Amniotic epithelial cell (primary cell): ENCODE measurements at places on chromosomes 7 and 10.

DNA sequence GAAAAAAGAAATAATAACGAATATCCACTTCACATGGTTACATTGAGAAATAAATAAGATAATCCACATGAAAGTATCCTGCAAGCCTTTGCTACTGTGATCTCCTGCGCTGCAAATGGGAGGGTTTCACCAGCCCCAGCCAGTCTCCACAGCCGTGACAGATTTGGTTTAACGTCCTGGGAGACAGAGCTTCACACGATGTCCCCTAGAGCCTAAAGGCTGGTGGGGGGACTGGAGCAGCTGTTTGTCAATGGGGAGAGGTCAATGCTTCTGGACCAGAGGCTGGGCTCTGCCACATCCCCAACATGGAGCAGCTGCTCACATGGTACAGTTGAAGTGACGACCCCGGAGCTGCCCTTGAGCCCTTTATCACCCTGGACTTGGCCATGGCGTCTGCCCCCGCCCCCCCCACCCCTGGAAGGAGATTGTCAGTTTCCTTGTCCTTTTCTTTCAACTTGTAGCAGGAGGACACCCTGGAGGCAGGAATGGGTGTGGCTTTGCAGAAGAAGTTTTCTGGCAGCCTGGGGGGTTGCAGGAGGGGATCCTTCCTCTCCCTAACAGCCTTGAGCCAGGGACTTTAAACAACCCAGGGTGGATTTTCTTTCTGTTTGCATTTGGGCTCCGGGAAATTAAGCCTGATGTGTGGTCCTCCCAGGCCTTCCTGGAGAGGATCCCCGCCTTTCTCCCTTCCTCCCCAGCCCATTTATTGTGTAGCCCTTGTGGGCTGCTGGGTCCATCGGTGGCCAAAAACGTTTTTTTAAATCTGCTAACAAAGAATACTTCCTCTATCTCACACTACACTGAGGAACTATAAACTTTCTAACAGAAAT lies 37.0 kb upstream of the MXI1 start:
- no peak for DNase-seq

DNA sequence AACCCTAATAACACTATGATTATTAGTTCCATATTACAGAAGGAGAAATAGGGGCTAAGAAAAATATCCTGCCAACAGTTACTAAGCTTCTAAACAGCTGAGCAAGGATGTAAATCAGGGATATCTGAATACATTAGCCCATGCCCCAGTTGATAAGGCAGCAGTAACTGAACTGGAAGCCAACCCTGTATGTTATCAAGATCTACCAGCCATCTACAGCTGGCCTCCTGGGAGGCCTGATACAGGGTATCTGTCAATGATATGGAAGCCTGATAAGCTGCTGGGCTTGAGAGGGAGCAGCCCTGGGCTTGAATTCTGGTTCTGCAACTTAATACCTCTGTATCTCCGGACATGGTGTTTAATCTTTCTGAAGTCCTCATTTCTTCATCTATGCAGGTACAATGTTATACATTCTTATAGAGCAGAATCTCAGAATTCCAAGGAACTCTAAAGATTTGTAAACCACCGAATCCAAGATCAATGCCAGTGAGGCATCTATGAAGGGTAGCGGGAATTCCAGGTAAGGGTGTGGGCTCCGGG lies 37.9 kb upstream of the AFAP1L2 start:
- no peak for DNase-seq

- no peak for DNase-seq
Measured at GRCh38 chr7:42186151-42186550, 50.9 kb downstream of the GLI3 start.

DNA sequence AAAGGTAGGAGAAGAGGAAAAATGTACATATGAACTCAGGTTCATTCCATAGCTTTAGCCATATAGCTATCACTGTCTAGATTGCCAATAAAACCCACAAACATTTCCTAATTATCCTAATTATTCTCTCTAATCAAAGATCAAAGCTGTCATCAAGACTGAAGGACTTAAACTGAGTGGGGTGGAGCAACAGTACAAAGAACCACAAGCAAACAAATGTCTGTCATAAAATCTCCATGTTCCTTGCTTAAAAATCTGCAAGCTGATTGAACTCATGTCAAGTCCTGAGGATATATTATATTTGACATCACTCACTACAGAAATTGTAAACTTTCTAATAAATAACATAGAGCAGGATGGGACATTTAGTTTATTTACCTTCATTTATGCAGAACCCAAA lies 315.9 kb downstream of the SNX13 start:
- DNase-seq: no peak

DNA sequence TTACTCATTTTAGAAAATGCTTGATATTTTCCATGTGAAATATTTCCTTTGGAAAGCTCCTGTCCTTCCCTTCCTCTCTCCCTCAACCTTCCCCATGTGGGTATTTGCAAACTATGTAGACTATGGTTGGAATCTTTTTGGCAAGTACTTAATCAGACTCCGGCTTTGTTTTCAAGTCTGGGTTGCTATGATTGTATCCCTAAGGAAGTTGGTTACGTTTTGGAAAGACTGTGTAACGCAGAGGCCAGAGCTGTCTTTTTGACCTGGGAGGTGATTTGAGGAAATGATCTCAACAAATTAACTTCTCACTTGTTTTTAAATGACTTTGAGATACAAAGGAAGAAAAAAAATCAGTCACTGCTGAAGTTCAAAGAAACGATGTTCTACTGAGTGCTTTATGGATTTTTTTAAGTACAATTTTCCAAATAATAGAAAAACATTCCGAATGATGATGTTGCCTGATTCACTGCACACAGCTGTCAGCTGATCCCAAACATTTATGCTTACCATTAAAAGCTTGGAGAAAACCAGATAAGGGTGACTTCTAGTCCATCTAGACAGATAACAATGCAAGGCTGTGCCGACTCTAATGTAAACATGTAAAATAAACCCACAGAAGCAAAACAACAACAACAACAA lies 145.5 kb upstream of the CELF2 start:
- DNase-seq: peak; percentile 89

- no peak for DNase-seq
Measured at GRCh38 chr10:113216102-113216501, 266.1 kb downstream of the TCF7L2 start.

GRCh38 chr7:90580051-90580450 lies 16.1 kb upstream of the CDK14 start:
- no peak for DNase-seq

DNA sequence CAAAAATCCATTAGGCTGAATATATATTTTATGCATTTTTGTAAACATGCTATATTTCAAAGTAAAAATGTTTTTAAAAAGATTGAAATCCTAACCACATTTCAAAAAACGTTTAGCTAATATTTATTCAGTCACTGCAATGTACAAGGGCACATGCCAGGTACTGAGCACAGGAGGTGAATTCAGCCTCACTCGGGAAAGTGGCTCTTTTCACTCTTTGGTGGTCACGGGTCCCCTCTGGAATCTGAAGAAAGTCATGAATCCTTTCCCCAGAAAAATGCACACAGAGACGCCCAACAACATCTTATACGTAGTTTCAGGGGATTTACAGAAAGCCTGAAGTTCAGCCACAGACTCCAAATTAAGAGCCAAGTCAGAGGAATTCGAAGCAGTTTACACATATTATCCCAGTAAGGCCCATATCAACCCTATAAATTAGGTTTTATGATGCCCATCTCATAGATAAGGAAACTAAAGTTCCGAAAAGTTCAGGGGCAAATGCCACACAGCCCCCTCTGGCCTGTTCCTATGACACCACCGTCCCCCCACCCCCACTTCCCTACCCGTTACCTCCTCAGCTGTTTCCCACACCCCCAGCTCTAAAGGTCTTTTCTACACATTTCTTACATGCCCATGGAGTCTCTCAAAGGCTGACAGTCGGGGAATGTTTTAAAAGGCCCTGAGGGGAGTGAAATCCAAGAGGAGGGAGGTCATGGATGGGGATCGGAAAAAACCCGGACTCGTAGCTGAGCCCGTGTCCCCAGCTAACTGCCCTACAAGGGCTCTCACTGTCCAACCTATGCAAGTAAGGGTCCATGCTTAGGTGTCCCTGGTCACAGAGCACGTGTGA lies 9.6 kb upstream of the SVOPL start:
- DNase-seq: no peak

DNA sequence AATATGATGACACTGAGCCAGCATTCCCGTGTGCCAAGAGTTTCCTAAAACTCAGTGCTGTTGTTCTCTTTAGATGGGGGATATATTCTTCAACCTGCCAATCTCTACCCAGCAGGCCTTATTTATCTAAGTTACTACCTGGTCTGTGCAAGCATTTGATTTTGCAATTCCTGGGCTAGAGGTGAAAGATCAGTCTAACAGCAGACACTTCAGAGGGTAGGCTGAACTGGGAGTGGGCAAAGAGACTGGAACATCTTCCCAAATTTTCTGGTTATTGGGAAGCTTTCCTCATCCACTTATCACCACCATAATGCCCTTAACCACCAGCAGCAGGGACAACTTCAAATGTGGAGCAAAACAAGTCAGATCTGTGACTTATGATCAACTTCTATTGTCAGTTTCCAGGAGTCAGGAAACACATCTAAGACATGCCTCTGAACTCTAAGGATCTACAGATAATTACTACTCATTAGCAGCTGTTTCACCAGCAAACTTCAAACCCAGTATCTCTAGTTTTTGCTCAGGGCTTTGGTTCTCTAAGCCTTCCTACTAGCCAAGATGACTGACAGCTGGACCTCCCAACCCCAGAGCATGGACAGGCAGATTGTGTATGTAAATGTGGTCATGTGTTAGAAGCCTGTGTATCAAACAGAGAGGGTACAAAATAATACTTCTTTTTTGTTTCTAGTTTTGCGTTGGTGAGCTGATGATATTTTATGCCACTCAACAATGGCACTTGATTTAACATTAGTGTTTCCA lies 1.0 kb downstream of the ASAH2 start:
- no peak for DNase-seq

DNA sequence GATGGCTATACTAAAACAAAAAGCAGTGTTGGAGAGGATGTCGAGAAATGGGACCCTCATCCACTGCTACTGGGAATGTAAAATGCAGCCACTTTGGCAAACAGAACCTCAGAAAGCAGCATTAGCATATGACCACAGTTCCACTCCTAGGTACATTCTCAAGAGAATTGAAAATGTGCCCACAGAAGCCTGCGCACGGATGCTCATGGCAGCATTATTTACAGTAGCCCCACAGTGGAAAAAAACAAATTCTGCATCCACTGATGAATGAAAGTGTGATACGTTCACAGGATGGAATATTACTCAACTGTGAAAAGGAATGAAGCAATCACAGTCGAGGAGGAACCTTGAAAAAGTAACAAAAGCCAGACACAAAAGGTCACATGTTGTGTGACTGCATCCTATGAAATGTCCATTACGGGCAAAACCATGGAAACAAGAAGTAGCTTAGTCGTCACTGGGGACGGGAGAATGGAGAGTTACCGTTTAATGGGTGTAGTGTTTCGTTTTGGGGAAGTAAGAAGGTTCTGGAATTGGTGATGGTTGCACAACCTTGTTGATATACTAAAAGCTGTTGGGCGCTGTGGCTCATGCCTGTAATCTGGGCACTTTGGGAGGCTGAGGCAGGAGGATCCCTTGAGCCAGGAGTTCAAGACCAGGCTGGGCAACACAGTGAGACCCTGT lies 2.5 kb upstream of the UPK3B start:
- DNase-seq: peak; percentile 60

DNA sequence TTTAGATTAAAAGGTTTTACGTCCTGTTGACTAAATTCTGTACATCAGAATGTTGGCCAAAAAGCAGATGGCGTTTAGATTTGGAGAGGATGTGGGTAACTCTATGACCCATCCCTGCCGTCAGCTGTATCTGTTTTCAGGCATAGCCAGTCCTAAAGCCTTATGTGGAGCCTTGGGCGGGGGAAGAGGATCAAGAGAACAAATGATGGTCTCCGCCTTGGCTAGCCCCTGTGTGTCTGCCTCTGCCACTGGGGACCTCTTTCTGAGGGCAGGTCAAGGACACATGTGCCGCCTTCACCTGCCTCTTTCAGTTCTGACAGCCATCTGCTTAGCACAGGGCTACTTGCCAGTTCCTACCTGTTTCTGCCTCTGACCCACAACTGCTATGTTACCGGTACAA lies 24.1 kb downstream of the PDSS1 start:
- DNase-seq: no peak

- DNase-seq: no peak
Measured at GRCh38 chr7:21704359-21704758, 161.5 kb downstream of the DNAH11 start.

GRCh38 chr10:88433565-88434186 lies 149.4 kb downstream of the RNLS start:
- DNase-seq: no peak

DNA sequence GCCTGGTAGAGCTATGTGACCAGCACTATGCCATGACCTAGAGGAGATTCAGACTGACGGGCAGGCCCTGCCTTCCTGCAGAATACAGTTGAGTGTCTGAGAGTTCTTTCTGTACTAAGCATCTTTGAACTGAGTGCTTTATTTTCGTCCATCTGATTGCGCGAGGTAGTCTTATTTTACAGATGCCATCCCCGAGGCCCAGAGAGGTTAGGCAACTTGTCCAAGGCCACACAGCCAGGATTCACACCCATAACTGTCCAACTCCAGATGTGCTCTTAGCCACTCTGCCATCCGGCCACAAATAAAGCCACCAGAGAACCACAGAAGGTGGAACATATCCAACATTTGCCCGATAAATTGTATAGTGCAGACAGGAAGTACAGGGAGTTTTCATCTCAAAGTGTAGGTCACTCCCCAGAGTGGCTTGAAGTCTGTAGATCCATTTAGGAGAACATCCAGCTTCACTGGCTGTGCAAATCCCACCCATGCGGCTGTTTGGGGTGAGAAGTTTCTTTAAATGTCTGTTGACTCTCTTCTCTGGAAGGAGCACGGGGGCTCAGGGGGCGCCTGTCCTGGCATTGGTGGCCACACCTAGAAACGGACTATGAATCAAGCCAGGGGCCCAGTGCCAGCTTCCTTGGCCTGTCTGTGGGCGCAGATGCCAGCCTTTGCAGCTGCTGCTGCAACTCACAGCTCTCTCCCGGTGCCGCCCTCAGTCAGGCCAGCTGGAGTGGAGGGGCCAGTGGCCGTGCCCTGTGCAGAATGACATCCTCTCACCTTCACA lies 11.1 kb downstream of the CHST3 start:
- DNase-seq: no peak

DNA sequence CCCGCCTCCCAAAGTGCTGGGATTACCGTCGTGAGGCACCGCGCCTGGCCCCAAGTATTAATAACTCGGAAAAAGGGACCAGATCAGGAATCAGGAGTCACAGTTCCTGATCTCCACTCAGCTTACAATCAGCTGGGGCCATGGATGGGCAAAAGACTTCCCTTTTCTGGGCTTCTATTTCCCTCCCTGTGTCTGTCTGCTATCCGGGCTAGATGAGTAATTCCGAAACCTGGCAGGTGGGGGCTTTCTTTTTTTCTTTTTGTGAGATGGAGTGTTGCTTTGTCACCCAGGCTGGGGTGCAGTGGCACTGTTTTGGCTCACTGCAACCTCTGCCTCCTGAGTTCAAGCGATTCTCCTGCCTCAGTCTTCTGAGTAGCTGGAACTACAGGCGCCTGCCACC lies 11.6 kb downstream of the RPS24 start:
- no peak for DNase-seq

DNA sequence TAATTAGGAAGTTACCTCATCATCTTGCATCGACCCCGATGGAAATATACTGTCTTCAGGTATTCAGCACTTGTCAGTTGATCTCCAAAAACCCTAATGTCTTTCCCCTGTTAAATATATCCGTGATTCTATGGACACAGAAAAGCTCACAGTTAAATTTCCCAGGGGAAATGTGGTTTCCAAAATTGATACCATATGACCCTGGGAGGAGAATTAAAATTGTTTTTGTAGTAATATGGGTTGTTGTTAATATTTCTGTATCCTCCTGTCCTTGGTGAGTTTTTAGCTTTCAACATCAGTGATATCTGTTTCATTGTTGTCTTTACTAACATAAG lies 132.1 kb downstream of the CELF2 start:
- DNase-seq: no peak

GRCh38 chr10:76576276-76576962 lies 1061.2 kb downstream of the KCNMA1 start:
- peak; percentile 90 for DNase-seq
